ENCODE measurements at places on chromosomes 12 and 14.

DNA sequence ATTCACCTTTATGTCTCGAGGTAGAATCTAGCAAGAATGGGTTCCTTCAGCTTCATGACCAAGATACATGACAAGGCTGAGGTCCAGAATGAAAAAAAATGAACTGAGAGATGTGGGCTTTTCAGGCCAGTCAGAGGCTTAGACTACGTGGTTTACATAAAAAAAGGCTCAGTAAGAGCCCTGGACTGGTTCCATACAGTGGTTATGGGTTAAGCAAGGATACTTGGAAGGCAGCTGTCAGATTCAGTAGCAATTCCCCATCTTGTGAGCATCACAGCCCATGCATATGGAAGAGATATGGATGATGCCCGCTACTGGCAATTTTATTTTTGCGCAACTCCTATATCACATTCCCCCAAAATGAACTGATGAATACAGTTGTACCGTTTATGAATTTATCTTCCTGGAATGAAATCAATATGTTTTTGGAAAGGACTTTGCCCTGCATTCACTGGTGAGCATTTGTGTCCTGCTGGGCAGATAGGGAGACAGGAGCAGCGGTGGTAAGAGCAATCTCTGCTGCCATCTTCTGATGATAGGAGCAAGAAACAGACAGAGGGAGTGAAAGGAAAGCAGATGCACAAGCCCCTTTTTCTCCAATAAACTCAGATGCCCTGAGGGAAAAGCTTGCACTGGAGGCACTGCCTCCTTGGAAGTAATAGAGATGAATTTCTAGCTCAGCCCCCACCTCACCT, 280.4 kb downstream of the GALC start:
- no peak for DNase-seq

GRCh38 chr12:101076921-101077320, 133.1 kb downstream of the SLC5A8 start:
- DNase-seq: no peak

GRCh38 chr12:19726592-19726991, 287.3 kb downstream of the AEBP2 start:
- DNase-seq: no peak

DNA sequence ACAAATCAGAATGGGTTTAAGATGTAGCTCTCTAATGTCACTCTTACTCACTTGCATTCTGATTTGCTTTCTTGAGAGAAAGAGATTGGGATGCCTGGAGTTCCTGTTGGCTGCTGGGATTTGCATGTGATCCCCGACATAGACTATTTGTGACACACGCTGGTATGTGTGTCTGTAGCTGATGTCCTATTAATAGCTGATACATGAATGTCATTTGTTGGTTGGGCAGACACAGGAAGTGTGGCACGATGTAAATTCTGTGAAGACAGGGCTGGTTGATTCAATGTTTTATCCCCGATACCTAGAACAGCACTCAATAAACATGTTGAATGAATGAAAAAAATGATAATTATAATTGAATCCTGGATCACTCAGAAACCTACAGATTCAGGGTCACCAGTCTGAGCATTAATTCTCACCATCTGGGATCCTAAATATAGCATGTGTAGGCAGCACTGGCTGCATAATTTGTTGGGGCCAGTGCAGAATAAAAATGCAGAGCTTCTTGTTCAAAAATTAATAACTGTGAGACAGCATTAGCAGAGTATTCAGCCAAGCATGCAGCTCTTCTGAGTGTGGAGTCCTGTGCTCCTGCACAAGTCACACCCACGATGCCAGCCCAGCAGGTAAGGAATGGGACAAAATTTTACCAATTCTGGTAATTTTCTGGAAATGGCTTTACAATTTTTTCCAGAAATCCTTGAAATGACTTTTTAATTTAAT, 35.5 kb upstream of the SOCS2 start:
- DNase-seq: no peak

GRCh38 chr14:50666772-50667683, 1.1 kb downstream of the SAV1 start:
- DNase-seq: peak; percentile 18

DNA sequence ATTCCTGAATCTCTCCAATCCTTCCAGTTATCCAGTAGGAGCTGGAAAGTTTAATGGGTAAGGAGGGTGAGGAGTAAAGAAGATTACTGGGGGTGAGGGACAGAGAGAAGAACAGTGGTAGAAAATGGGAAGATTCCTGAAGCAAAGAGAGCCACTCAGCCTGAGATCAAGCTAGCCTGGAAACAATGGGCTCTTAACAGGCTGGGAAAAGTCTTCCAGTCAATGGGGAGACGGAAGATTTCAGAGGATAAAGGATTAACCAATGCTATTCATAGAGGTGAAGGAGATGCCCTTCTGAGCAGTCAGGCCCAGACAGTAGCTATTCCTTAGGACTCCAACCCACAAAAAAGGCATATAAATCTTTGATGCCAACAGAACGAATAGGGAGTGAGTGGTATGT, 14.8 kb downstream of the GDF11 start:
- DNase-seq: no peak

DNA sequence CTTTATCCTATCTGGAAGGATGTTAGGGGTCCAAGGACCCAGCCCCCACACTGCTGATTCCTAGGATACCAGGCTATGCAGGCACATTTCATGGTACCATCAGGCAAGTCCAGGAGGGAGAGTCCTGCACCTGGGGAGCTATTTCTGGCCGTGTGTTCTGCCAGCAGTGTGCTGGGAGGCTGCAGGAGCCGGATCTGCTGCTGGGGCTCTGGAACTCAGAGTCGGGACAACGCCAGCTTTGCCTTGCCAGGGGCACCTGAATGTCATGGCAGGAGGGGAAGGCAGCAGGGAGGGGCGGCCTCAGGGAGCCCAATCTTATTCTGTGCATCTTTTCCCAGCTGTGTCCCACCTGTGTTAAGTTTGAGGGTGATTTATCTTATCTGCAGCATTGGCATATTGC, 17.8 kb downstream of the SRRM4 start:
- DNase-seq: no peak

DNA sequence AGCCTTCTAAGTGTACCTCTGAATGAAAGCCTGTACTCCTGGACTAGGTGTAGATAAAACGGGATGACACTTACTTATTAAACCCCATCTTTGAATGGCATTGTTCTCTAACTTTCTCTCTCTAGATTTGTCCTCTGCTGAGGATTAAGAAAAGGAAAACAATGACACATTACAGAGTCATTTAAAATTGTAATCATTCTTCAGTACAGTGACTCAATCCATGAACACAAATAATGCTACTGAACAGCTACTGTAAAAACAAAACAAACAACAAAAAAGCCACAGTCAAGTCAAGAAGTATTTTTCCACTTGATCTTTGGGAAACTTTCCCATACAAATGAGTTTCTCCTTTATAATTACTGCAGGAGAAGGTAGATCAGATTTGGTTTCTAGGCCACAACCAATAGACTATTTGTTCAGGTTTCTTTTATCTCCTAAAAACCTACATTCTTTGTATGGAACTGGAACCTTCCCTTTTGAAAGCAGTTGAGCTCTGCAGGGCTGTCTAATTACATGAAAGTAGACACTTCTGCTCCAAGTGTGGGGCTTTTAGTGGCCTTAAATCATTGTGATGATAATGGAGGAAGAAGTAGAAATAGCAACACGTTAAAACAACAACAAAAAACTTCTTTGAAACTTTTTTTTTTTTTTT, 219.1 kb downstream of the ESR2 start:
- no peak for DNase-seq

GRCh38 chr14:104708606-104709268, 15.3 kb upstream of the ADSS1 start:
- no peak for DNase-seq

DNA sequence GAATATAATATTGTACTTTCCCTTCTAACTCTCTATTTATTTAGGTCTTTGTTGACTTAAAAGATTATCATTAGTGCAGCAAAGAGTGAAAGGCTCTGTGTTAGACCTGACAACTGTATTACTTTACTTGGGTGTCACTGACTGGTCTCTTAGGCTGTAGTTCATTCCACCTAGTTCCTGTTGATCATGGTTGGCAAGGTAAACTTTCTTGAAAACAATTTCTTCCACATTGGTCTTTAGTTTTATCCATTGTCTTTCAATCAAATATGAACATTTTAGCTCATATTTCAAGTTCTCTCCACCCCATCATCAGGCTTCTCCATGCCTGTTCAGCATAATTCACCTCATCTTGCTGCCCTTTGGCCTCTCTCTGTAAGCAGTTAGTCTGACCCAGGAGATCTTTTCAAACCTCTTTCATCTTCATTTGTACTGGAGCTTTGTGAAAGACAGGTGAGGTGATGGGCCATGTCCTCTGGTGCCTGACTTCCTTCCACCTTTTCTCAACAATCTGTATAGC, 32.1 kb upstream of the PPM1H start:
- no peak for DNase-seq

GRCh38 chr12:112936927-112937326, 1.3 kb upstream of the OAS3 start:
- DNase-seq: no peak

GRCh38 chr14:76908834-76909233, 82.6 kb downstream of the LRRC74A start:
- DNase-seq: no peak

GRCh38 chr14:39175445-39176262, 600 bp downstream of the PNN start:
- no peak for DNase-seq

- DNase-seq: no peak
Observed at GRCh38 chr12:88945051-88945732, 364.9 kb upstream of the KITLG start.

GRCh38 chr14:99686557-99687283, 2.6 kb downstream of the CYP46A1 start:
- no peak for DNase-seq

DNA sequence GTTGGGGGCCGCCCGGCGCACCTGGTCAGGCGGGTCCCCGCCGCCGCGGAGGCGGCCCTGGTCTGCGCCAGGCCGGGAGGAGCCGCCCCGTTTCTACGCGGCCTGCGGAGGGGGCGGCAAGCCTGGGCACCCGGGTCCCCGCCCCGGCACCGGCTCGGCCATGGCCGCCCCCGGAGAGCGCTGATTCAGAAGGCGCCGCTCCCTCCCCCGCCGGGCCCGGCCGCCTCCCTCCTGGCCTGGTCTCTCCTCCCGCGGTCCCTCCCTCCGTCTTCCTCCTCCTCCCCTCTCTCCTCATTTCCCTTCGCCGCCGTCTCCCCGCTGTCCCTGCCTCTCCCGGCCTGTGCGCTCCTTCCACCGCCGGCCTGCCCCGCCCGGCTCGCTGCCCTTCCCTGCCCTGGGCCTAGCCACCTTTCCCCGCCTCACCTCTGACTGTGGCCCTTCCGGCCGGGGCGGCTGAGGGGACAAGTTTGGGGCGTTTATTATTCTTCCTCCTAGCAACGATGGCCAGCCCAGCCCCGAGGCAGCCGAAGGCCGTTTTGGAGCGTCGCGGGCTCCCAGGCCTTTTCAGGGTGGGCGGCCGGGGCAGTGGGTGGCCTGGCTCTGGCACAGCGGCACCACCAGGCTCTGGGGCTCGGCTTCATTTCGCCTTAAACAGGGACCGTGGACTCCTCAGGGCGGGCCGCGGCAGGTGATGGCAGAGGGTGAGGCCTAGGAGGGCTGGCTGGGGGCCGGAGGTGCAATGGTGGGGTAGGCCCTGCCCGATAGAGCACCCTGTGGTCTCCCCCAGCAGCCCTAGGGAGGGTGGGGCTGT, 768 bp downstream of the CEP170B start:
- DNase-seq: peak; percentile 36

GRCh38 chr12:9334041-9334692, 126.0 kb upstream of the PZP start:
- DNase-seq: no peak

GRCh38 chr12:85874031-85874461, at the start of gene NTS:
Gene NTS (plus strand): TSS chr12:85874295. CDS start chr12:85874404, 109 bp downstream.
- DNase-seq: no peak

DNA sequence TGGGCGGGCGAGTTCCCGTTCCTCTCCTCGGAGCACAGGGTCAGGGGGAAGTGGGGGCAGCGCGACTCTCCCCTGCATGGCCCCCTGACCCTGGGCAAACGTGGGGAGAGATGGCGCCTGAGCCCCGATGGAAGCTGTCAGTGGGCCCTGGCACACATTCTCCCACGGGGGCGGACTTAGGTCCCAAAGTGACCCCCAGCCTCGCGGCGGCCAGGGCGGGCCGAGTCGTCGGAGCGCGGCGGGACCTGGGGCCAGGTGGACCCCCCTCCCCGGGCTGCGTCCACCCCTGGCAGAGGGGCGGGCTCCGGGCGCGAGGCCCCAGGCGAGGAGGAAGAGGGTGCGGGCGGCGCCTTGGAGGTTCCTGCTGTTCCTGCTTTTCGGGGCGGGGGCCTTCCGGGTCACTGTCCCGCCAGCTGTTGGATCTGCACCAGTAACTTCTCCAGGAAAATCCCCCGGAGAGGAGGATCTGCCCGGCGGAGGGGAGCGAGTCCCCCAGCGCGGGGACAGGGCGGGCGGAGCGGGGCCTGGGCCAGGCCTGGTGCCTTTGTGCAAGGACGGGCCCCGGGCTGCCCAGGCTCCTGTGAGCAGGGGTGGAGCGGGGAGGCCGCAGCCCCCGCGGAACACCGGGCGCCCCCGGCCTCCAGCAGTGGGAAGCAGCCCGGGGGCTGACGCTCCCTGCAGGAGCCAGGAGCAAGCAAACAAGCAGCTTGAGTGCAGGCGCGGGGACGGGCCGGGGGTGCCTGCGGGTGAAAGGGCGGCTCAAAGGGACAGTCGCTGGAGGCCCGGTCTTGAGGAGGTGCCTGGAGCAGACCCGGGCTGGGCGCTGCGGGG, 15.3 kb downstream of the TNFAIP2 start:
- no peak for DNase-seq

DNA sequence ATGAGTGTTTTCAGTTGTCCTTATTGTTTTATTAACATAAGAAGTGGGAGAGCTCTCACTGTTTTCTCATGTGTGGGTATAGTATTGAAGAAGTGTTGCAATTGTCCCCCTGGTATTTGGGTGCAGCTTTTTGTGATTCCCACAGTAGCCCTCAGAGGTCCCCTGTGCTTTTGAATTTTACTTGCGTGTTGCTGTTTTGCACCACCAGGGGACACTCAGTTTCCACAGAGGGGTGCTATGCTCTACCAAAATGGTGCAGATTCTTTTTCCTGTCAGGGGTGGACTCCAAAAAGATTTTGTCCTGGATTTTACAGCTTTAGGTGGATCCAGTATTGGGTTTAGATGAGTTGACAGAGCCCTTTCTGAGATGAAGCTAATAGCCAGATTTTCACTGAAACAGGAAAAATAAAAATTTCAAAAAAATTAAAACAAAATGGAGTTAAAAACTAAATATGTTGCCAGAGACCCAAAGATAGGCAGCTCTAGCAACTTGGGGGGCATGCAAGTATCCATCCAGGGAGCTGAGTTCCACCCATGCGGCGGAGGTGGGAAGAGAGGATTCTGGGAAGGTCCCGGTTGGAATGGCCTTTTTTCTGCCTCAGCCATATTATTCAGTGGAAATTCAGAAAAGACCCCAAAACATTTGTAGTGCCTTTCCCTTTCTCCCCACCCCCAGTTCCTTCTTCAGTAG, 50.2 kb downstream of the TTLL5 start:
- peak; percentile 13 for DNase-seq

- DNase-seq: no peak
Observed at GRCh38 chr12:96020314-96021003, 14.9 kb downstream of the LTA4H start.

- no peak for DNase-seq
Observed at GRCh38 chr14:76236172-76237130, 84.7 kb downstream of the GPATCH2L start.
